Right cardiac atrium (tissue), 5 donors: ENCODE measurements at places on chromosomes 4 and X. TPM values are rescaled to one million over a fixed set of nuclear protein-coding genes. Genes with fewer than 3 reads are reported as not detected.

DNA sequence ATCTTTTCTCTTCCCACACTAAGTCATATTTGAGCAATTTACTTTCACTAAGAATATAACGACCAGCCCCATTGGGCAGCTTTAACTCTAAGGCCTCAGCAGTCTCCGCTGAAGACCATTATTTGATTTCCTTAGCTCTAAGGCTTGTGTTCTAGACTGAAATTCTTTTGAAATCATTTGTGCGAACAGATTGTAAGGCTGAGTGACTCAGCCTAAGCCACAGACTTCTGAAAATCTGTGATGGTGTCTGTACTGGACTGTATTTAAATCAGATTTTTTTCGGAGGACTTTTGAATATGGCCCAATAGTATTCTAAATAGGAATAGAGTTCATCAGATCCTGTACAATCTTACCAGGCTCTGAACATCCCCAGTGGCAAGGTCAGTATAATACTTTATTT is 150.3 kb upstream of the TECRL start:
- DNase-seq, result no peak

Gene CNOT6L
- 27.1 TPM for total RNA-seq

GRCh38 chrX:39912126-39912525 is 185.6 kb downstream of the BCOR start:
- no peak for DNase-seq

Gene DNAAF6
- not detected for total RNA-seq

DNA sequence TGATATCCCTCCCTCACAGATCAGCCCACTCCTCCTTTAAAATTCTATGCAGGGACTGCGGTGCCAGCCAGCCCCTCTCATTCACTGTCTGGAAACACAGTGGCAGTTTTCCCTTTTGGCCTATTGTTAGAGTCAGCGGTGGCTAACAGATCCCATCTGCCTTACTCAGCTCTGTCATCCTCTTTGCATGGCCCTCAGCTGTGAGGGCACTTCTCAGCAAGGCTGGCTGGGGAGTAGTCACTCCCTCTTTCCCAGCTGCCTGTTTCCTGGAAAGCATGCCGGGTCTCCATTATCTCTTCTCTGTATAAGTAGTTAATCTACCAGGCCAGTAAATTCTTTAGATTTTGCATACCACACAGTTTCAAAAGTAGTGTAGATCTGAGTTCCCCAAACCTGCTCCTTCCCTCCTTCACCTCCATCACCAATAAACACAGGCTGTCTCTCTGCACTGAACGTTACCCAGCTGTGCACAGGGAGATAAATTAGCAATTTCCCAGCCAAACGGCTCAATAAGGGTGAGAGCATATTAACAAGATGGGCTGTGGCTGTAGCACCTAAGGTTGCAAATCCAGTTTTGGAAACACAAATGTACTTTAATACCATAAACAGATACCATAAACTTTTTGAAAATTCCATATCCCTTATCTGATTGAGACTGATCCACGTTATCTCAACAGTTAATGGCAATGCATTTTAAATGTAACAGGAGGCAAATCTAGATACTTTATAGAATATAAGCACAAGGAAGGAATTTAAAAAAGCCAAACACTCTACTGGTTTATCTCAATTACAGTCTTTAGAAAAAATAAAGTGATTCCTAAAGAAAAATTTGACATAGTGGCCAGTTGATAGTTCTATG is 229.3 kb downstream of the ANKRD50 start:
- DNase-seq, result no peak

DNA sequence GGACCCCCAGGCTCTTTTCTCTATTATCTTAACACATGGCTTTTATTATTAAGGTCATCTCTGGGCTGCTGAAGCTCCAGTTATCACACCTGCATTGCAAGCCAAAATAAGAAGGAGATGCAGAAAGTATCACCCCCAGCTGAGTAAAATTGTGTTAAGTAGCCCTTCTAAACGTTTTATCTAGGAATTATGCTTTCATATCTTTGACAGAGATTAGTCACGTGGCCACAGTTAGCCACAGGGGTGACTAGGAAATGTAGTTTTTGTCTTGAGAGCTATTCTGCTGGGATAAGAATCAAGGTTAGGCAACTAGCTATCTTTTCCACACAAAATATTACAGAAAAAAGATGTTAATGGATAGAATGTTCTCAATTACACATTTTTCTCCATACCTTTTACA is 102.1 kb downstream of the ANXA3 start:
- no peak for DNase-seq

GRCh38 chr4:151485541-151486131 is 76.7 kb downstream of the FHIP1A start:
- DNase-seq, result no peak

- no peak for DNase-seq
Measured at GRCh38 chr4:148454835-148455234, 12.6 kb upstream of the NR3C2 start.

Gene SPACA5
- not detected for total RNA-seq

DNA sequence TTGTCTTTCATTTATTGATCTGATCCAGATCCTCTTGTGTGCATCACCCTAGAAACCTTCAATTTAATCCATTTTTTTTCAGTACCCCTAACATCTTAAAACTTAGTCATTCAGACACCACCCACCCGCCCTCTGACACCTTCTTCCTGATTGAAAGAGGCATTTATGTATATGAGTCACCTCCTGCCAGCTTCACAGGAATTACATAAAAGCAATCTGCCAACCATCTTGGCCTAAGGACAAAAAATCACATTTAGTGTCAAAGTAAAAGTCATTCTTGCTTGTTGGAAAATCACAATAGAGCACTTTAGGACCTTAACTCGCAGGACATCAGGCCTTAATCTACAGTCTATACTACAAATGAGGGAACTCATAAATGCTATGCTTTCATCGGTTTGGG is 52.1 kb downstream of the NDST3 start:
- no peak for DNase-seq

Gene BEND4
- total RNA-seq, result 0.03 TPM

DNA sequence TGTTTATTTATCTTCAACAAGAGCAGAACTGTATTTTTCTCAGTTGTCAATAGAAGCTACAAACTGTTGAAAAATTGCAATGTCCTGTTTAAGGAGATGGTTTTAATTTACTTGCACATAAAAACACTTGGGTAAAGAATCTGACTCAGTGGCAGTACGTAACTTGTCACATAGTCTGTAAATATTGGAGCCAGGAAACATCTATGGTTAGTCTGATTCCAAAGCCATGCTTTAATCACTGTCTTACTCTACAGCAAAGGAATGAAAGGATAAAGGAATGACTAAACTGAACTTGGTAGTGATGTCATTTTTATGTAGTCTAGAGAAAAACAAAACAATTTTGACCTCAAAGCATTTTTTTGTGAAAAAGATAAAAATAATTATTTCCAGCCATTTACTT is 537.2 kb downstream of the STIM2 start:
- DNase-seq, result no peak

- DNase-seq, result no peak
Measured at GRCh38 chrX:1493412-1493811, 40.7 kb upstream of the ASMTL start.

Gene EVC
- total RNA-seq, result 11.7 TPM

DNA sequence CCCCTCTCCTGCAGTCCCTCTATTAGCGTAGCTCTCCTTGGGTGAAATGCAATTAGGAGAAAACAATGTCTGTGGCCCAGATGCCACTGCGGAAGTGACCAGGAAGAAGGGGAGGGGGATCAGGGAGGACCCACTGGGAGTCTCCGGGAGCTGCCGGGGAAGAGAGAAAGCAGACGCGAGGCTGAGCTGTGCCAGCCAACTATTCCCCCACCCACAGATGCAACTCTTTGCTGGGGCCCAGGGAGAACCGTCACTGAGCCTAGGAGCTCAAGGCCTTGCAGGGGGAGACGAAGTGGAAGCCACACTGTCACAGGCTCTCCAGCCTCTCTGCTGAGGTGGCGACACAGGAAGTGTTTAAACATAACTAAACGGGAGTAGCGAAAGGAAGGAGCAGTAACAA is 149.2 kb downstream of the BCOR start:
- DNase-seq, result no peak

Gene SEPTIN6
- total RNA-seq, result 30.4 TPM

- DNase-seq, result peak; percentile 27
Measured at GRCh38 chr4:11701966-11702725, 273.5 kb upstream of the HS3ST1 start.

DNA sequence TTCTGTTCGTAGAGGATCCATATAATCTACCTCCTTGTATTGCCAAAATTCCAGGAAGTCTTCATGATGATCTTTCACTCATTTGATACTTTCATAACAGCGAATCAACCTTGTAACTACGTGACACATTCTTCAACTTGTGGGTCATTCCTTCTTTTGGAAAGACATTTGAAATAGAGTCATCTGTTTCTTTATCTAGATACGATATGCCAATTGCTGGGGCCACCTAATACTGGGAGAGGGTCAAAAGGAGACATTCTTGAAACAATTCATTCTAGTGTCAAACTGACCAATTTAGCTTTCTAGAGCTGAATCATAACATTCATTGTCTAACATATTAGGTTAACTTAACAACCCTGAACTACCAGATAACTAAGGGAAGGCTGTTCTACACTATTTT is 62.9 kb upstream of the SMAD1 start:
- no peak for DNase-seq

- no peak for DNase-seq
Measured at GRCh38 chr4:38243388-38244053, 283.3 kb downstream of the PTTG2 start.

- DNase-seq, result peak; percentile 79
Measured at GRCh38 chr4:8343262-8343966, 73.9 kb downstream of the HTRA3 start.

DNA sequence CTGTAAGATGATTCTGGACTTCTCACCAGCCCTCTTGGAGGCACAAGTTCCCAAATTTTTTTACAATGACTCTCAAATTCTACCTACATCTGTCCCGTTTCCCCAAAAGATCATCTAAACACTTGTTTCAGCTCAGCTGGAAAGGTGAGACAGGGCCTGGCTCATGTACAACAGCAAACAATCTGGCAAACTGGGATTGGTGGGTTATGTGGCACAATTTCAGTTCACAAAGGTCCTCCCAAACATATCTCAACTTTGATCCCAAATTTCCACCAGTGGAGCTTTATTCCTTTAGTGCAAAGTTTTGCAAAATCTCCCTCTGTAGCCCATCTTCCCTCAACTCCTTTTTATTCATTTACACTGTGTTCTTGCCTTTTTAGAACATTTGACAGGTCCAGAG is 207.1 kb downstream of the ENOX2 start:
- no peak for DNase-seq

GRCh38 chrX:133812402-133812801 is 173.0 kb downstream of the GPC3 start:
- no peak for DNase-seq

GRCh38 chr4:183599284-183599683 is 59.7 kb downstream of the RWDD4 start:
- no peak for DNase-seq

- no peak for DNase-seq
Measured at GRCh38 chrX:78661836-78662235, 2.7 kb upstream of the RTL3 start.

GRCh38 chrX:118325453-118325852 is 20.5 kb upstream of the WDR44 start:
- DNase-seq, result no peak

DNA sequence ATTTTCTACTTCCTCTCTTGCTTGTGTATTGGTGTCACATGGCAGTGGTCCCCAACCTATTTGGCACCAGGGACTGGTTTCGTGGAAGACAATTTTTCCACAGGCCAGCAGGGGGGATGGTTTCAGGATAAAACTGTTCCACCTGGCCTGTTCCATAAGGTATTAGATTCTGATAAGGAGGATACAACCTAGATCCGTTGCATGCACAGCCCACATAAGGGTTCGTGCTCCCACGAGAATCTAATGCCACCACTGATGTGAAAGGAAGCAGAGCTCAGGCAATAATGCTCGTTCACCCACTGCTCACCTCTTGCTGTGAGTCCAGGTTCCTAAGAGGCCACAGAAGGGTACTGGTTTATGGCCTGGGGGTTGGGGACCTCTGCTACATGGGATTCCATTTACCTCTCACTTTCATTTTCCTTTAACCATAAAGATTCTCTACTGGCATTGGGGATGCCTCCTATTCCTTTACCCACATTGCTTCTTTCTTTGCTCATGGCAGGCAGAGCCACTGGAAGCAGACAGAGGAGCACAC is 38.1 kb downstream of the SEC31A start:
- no peak for DNase-seq

- DNase-seq, result no peak
Measured at GRCh38 chr4:37779896-37780295, 46.6 kb upstream of the PGM2 start.
